ENCODE measurements at places on chromosomes 2 and 18. TPM values are rescaled to one million over a fixed set of nuclear protein-coding genes. Genes with fewer than 3 reads are reported as not detected.
A peak's percentile ranks its signal among the peaks of the same experiment; 100 is the strongest.

Gene STARD6
- total RNA-seq = not detected

Gene KCNG2
- 0.51 TPM for total RNA-seq

Gene THADA
- 25.0 TPM for total RNA-seq

Gene ANKMY1
- total RNA-seq = 6.8 TPM

Gene GKN1
- total RNA-seq = not detected

Gene NETO1
- not detected for total RNA-seq

Gene DNAH6
- under 0.01 TPM for total RNA-seq

Gene TMEM237
- total RNA-seq = 35.0 TPM

Gene MYOM1
- 2.2 TPM for total RNA-seq

Gene VSNL1
- total RNA-seq = not detected

Gene TMEM127
- total RNA-seq = 32.0 TPM

- DNase-seq = peak; percentile 70
Measured at GRCh38 chr2:230441227-230441897, 25.4 kb downstream of the SP100 start.

DNA sequence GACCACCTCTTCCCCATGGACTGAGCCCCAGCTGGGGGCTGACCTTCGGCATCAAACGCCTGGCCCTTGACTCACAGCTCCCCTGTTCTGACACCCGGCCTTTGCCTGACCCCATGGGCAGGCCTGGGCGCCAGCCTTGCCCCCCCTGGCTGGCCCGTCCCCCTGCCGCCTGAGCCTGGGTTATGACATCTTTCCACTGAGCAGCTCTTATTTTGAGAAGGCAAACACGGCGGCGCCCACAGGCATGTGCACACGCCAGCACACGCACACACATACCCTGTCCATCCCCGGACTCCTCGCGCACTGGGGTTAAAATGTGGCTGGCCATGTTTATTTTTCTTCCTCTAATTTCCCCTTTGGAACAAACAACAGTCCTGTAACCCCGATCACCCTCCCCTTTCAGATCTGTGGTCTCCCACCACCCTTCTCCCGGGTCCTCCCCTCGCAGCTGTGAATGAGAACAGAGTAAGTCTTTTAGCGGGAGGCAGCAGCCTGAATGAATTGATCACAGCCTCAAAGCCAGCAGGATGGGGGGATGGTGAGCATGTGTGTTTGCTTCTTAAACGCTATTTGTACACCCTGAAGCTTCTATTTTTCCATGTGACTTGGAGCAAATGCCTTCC lies 11.8 kb upstream of the ATOH8 start:
- DNase-seq = peak; percentile 71

DNA sequence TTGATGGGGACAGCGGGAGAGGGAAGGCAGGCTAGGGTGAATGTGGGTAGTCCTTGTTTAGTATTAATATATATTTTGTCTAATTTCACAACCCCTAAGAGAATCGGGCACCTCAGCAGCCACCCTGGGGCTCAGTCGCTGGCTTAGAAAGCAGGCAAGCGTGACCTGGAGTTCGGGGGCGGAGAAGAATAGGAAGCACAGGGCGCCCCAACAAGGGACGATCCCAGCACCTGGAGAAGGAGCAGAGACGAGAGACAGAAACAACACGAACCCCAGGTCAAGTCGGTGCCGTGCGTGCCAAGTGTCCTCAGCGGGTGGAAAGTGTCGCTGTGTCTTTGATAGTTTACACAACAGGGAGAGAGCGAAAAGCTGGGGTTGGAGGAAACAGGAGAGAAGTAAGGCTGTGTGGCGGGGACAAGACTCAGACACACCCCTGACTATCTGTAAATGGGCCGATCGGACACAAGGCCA lies 95.4 kb downstream of the NFATC1 start:
- no peak for DNase-seq

DNA sequence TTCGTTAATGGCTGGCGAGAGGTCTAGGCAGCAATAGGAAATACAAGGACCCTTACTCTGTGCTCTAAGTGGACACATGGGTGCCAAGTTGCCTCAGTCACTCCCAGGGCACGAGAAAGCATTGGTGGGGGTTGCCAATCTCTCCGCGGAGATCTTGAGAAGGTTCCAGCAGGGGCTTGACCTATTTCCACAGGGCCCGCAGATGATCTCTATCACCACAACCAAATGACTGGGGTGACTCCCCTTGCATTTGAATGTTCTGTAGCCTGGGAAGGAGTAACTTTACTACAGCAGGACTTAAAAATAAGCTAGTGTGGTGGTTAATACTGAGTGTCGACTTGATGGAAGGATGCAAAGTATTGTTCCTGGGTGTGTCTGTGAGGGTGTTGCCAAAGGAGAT lies 8.1 kb downstream of the CDC42EP3 start:
- DNase-seq = no peak

DNA sequence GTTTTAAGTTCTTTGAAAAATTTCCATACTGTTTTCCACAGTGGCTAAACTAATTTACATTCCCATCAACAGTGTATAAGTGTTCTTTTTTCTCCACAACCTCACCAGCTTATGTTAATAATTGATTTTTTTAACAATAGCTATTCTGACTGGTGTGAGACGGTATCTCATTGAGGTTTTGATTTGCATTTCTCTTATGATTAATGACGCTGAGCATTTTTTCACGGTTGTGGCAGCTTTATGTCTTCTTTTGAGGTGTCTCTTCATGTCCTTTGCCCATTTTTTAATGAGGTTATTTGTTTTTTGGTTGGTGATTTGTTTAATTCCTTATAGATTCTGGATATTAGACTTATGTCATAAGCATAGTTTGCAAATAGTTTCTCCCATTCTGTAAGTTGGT lies 997.9 kb downstream of the SUCLG1 start:
- DNase-seq = no peak

DNA sequence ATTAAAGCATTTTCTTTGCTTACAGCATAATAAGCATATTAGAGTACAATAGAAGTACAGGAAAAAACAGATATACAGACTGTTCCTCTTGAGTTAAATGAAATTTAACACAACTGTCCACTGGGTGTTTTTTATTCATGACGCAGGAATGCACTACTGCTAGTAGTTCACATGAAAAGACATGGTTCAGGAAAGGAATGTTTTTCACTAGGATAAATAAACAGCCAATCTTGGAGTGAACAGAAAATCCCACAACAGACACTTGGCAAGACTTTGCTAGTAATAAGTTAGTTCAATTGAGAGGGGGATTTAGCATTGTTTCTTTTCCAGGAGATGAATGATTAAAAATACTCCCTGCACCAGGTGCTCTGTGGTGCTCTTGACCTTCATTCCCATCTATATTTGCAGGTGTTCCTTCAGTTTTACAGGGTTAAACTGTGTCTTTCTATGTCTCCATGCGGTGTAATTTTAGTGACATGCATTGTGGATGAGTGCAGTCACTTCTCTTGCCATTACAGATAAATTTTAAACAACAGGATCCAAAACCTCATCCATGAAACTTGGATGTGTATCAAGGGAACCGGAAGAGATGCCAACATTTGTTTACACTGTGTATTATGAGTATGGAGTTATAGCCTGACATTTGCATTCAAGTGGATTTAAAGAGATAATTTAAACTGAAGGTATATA lies 796.6 kb downstream of the DSC3 start:
- no peak for DNase-seq

- no peak for DNase-seq
Measured at GRCh38 chr2:117378653-117379052, 435.8 kb upstream of the DDX18 start.

- no peak for DNase-seq
Measured at GRCh38 chr2:109148117-109148746, 19.2 kb downstream of the SH3RF3 start.

- DNase-seq = no peak
Measured at GRCh38 chr18:70335892-70336726, 47.3 kb downstream of the SOCS6 start.

DNA sequence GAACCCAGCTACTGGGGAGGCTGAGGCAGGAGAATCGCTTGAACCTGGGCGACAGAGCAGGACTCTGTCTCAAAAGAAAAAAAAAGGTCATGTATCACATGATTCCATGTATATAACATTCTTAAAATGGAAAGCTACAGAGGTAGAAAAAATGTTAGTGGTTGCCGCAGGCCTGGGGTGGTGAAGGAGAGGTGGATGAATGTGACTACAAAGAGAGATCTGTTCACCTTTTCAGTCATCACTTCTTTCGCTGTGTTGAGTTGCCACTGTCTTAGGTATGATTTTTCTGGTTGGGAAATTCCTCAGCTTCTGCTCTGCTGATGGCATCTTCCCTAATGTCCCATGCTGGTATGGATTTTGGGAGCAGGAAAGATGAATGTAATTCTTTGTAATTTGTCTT lies 5.3 kb upstream of the SNRNP27 start:
- DNase-seq = no peak

- DNase-seq = no peak
Measured at GRCh38 chr2:218249691-218250090, 11.1 kb upstream of the GPBAR1 start.

All from dermis blood vessel endothelial cell (primary cell).